ENCODE measurements at places on chromosomes 1 and 21. TPM values are rescaled to one million over a fixed set of nuclear protein-coding genes. Genes with fewer than 3 reads are reported as not detected.

Gene APOBEC4
- not detected for total RNA-seq

Gene C1orf226
- total RNA-seq = 0.07 TPM

- no peak for DNase-seq
Observed at GRCh38 chr21:16258844-16259611, 529.2 kb downstream of the USP25 start.

- no peak for DNase-seq
Observed at GRCh38 chr1:204842892-204843291, 27.8 kb upstream of the NFASC start.

DNA sequence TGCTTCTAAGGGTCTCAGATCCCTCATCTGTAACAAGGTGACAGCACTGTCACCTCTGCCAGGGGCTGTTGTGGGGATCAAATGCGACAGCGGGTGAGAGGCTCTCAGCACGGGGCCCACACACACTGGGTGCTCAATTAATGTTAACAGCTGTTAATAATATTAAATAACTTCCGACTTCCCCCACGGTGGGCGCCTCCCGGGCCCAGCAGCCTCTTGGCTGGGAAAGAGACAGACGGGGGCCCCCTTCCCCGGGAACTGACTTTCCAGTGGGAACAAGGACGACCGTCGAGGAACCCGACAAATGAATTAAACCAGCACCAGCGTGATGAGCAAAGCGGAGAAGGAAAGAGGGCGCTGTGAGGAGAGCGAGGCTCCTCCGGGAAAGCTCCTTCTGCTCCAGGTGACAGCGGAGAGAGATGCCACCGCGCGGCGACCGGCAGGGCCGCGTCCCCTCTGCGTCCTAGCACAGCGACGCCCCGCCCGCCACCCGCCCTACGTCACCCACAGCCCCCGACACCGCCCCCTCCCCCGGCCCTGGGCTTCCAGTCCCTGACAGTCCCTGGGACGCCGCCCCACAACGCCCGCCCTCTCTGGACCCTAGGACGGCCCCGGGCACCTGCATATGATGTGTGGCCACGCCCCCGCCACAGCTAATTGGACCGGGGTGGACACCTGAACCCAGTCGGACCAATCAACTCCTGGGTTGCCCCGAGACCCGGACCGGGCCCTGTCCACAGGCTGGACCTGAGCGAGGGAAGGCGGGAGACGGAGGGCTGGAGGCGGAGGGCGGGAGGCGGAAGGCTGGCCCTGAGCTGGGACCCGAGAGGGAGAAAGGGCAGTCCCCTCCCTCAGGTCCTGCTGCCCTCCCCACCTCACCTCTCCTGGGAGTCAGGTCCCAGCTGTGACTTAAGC is 38.2 kb downstream of the MATN1 start:
- peak; percentile 31 for DNase-seq

- DNase-seq = no peak
Observed at GRCh38 chr1:226209307-226210059, 14.0 kb upstream of the MIXL1 start.

Gene EFNA3
- total RNA-seq = 8.6 TPM

DNA sequence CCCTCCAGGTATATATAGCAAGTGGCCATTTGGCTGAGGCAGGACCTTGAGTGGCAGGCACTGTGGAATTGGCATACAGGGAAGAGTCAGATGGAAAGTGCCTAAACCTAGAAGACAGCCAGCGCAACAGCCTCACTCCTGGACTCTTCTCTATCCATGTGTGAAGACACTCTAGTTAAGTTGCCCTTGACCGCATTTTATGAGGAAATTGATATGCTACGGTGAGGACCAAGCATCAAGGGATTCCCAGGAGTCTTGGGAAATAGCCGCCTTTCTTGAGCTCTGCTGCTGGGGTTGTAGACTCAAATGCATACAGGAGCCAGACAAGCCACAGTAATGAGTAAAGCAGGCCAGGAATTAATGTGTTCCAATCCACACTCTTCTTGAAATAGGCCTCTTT is 145.9 kb upstream of the KAZN start:
- no peak for DNase-seq

DNA sequence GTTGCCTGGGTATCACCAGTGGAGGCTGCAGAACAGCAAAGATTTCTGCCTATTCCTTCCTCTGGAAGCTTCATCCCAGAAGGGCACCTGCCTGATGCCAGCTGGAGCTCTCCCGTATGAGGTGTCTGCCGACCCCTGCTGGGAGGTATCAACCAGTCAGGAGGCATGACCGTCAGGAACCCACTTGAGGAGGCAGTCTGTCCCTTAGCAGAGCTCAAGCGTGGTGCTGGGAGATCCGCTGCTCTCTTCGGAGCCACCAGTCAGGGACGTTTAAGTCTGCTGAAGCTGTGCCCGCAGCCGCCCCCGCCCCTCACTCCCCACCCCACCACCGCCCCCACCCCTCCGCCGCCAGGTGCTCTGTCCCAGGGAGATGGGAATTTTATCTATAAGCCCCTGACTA is 23.1 kb upstream of the HFM1 start:
- no peak for DNase-seq

GRCh38 chr1:13517193-13517812 is 3.5 kb upstream of the LRRC38 start:
- DNase-seq = peak; percentile 39

DNA sequence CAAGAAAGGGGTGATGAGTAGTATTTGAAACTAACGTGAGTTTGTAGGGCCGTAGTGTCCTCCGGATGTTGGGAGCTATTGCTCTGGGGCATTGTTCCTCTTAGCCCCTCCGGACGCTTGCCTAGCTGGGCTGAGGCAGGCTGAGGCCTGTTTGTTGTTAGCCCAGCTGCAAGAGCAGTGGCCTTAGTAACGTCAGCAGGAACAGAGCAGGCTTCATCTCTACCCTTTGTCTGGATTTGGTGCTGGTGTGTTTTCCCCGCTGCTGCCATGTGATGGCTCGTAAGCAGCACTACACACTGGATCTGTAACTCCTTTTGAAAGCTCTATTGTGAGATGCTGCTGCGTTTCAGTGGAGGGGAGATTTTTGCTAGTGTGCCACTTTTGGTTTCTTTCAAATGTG is 57.6 kb downstream of the DNM3 start:
- DNase-seq = no peak

GRCh38 chr1:159204161-159205141 is at the start of gene ACKR1:
Gene ACKR1 (plus strand): TSS chr1:159204875. CDS start chr1:159204960, 85 bp downstream.
- DNase-seq = no peak

Gene NBPF6
- total RNA-seq = not detected

DNA sequence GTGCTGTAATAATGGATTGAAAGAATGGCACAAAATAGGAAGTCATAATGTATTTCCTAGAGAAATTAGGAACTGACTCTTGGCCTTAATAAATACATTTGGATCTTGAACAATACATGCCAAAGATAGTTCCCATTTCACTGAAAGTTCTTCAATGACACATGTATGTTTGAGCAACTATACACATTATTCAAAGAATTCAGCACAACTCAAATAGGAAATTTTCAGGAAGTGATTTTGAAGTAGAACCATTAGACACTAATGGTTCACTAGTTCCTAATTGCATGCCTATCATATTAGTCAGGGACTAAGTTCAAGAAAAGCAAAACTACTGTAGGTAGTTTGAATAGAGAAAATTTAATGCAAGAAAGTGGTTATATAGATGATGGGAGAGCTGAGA is 404.7 kb downstream of the LMO4 start:
- no peak for DNase-seq

Gene PLA2G4A
- total RNA-seq = not detected

GRCh38 chr1:77047978-77048614 is 171.1 kb downstream of the PIGK start:
- no peak for DNase-seq

GRCh38 chr1:202143011-202143767 is 1.3 kb downstream of the ARL8A start:
- DNase-seq = peak; percentile 41

GRCh38 chr21:26098772-26099397 is 71.7 kb downstream of the APP start:
- no peak for DNase-seq

Gene ATAD3A
- total RNA-seq = 61.7 TPM

Gene CD247
- 224 TPM for total RNA-seq

GRCh38 chr1:21378705-21379494 is 61.0 kb upstream of the NBPF3 start:
- no peak for DNase-seq

DNA sequence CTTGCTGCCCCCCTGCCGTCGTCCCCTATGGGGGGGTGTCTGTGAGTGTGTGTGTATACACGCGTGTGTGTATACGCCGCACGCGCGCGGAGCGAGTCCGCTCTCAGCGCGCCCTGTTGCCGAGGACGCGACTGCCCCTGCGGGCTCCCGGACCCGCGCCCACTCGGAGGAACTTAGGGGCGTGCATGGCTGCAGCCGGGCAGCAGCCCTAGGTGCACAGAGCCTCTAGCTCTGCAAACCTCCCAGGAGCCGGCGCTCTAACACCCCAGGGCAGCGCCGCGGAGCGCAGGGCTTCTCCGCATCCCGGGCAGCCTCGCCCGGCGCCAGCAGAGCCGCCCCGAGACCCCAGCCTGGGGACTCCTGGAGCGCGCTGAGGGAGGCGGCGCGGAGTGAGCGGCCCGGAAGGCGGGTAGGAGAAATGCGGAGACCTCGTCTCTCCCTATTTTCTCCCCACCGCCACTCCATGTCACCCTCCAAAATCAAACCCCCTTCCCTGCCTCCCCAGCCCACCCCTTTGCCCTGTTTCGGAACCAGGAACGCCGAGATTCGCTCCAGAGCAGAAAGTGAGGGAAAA is 574 bp downstream of the ITPKB start:
- no peak for DNase-seq

GRCh38 chr21:29221253-29221744 is 77.4 kb upstream of the BACH1 start:
- DNase-seq = no peak

DNA sequence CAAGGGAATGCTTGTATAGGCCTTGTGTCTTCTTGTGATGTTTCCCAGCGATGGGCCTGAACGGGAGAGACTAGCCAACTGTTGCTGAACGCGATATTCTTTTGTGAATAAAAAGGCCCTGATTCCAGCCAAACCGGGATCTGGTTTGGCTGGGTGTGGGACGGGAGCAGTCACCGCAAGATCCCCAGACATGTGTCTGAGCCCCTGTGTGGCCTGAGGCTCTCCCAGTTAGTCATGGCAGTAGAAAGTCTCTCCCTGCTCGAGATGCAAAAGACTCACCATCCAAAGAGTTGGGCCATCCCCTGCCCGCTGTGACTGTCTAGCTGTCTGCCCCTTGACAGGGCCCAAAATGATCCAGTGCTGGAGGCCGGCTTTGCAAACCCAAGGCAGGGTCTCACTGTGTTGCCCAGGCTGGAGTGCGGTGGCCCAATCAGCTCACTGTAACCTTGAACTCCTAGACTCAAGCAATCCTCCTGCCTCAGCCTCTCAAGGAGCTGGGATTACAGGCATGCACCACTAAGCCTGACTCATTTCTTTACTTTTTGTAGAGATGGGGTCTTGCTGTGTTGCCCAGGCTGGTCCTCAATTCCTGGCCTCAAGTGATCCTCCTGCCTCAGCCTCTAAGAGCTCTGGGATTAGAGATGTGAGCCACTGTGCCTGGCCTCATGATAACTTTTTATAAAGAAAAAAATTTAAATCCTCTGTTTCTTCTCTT is 56.4 kb downstream of the KIF26B start:
- DNase-seq = no peak

Gene DRAXIN
- total RNA-seq = 0.20 TPM

- DNase-seq = no peak
Observed at GRCh38 chr1:19165501-19165900, 44.6 kb downstream of the UBR4 start.

Gene LDLRAD2
- total RNA-seq = 0.07 TPM
